Muscle of arm (tissue), 14 donors: ENCODE measurements at places on chromosomes 1 and 21. TPM values are rescaled to one million over a fixed set of nuclear protein-coding genes. Genes with fewer than 3 reads are reported as not detected.
A peak's percentile ranks its signal among the peaks of the same experiment; 100 is the strongest.

The FAM167B gene
- polyA plus RNA-seq = 3.3 TPM

- no peak for DNase-seq
Measured at GRCh38 chr1:196180847-196181593, 427.2 kb downstream of the KCNT2 start.

The CHD5 gene
- 0.20 TPM for polyA plus RNA-seq

- no peak for DNase-seq
Measured at GRCh38 chr1:67761730-67762129, 71.5 kb downstream of the GNG12 start.

The OR6K3 gene
- not detected for polyA plus RNA-seq

The CHI3L2 gene
- not detected for polyA plus RNA-seq

DNA sequence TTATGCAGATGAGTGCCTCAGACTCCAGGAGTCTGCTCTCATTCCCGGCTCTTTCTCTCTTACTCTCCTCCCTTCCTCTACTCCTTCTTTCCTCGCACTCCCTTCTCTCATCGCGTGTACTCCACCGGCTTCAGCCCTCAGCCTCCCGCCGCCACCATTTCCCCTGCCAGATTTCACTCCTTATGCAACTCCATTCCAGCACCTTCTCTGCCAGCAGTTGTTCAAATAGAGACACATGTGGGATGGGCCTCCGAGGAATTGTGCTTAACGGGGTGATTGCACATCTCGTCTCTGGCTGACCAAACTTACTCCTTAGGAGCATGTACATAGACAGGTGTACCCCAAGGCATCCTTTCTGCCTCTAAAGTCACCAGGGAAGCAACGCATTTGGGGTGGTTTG is 2.1 kb downstream of the CNTN2 start:
- DNase-seq = no peak

DNA sequence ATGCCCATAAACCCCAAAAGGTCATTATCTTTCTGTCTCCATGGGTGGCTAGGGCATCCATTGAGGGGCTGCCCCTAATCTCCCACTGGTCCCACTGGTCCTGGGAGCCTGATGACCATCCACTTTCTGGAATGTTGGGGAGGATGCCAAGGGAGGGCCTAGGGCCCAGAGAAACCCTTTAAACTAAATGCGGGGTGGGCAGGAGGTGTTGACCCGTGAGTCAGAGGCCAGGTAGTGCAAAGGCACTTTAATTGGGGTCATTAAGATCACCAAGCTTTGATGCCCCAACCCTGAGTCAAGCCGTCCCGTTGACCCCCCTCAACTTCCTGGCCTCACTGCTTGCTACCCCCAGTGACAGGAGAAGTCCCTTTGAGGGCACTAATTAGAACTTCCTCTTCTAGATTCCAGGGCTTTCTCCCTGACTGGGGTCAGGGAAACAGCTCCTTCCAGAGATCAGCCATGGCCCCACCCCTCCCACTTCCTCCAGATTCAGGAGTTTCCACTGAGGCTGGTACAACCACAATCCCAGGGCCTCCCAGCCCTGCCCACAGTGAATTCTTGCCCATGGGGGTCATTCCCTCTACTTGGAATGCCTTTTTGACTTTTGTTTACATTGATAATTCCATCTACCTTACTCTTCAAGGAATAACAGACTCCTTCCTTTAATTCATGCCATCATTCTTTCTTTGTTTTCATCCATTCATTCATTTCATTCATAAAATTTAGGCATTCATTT is 15.5 kb upstream of the SERINC2 start:
- DNase-seq = no peak

DNA sequence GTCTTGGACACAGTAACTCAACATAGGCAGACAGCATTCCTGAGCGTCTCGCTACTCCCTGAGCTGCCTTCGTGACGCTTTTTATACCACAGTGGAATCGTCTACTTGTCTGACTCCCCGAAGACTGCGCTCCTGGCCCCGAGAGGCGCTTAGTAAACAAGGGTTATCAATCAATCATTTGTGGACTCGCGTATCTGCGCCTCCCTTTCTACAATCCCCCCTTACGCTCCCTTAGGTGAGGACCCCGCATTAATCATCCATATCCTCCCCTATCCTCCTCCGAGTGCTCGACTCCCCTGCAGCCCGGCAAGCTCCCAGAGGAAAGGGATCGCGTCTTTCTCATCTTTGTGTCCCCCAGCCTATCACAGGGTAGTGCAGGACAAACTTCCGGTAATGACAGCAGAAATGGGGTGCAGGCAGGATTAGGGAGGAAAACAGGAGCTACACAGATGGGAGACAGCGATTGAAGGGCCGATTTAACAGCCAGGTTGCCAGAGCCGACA is 522 bp downstream of the TMEM59 start:
- peak; percentile 59 for DNase-seq

DNA sequence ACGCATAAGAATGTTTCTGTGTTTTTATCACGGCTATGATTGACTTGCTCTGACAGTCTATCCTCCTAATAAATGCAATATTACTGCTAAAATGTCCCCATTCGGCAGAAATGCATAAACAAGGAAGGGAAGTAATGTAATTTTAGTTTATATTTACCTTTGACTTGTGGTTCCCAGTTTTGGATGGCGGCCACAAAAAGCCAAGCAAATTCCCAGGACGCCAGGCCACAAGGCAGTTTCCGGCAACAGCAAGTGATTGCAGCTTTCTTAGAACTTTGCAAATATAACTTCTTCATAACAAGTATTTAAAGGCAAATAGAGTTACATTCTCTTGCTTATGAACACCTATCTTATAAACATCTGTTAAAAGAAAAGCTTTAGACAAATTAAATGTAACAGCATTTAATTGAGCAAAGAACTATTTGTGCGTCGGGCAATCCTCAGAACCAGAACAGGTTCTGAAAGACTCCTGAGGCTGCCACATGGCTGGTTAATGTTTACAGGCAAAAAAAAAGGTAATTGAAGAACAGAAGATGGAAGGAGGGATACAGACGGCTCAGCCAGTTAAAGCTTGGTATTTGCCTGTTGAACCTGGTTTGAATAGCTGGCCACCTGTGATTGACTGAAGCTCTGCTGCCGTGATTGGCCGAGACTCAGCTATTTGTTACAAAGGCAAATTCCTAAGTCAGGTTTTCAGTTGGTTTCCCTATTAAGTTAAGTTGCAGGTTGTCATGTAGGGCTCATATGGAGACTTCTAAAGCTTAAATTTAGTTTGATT is 80.8 kb downstream of the C21orf91 start:
- DNase-seq = no peak

The WDR64 gene
- polyA plus RNA-seq = 0.26 TPM

GRCh38 chr1:218480137-218480536 is 135.0 kb downstream of the TGFB2 start:
- DNase-seq = no peak

DNA sequence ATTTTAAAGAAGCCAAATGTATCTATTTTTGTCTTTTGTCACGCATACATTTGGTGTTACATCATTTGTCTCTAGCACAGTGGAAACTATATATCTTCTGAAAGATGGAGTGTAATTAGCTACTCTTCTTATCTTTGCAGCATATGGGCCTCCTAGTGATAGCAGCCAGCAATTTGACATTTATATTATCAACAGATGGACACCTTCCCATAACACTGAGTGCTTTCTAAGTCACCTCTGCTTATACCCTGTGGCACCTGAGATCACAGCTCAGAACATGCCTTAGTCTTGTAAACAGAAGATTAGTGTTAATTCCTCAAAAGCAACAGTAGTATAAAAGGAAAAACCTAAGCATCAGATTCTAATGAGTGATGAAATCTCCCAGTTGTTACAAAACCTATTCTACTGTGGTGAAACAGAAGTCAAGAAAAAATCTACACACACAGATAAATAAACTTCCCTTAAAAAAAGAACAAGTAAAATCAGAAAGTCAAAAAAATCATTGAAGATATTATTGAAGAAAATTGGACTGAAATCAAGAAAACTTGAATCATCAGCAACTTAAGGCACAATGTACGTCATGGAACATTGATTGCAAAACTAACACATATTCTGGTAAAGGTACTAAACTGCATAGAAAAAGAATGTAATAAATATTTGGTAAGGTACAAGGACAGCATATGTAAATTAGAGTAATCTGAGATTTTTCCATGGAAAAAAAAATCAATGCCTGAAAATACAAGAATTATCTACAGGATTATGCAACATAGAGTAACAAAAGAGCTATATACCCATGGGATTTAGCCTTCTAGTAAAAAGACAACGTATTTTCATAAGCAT is 61.7 kb downstream of the KCNT2 start:
- DNase-seq = no peak

GRCh38 chr1:214444182-214444939 is 107.0 kb downstream of the PTPN14 start:
- no peak for DNase-seq

DNA sequence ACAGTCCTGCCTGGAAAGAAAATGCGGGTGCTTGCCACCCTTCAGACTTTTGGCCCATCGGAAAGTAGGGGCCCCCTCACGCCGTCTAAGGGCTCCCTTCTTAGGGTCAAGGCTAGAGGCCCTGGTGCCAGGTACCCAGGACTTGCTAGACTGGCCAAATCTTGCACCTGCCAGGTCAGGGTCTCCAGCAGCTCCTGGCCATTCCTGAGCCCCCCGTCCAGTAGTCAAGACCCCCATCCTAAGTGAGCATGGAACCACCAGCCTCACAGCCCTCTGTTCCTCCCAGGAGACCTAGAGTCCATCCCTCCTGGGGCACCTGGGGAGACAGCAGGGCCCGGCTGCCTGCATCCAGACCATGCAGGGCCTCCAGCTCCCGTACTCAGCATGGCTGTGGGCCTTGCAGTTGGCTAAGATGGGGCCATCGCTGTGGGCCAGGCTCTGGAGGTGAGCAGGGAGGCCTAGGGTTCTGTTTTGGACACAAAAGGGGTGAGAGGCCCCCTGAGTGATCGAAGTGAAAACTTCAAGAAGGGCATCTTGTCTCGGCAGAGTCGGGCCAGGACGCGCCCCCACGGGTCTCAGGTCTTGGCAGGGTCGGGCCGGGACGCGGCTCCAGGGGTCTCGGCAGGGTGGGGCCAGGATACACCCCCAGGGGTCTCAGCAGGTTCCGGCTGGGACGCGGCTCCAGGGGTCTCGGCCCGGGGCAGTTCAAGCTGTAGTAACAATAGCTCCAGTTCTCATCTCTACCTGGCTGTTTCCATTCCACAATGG is 5.9 kb downstream of the FNDC10 start:
- DNase-seq = no peak

The PODN gene
- 9.1 TPM for polyA plus RNA-seq

GRCh38 chr21:41712730-41713129 is 54.1 kb downstream of the RIPK4 start:
- DNase-seq = no peak

DNA sequence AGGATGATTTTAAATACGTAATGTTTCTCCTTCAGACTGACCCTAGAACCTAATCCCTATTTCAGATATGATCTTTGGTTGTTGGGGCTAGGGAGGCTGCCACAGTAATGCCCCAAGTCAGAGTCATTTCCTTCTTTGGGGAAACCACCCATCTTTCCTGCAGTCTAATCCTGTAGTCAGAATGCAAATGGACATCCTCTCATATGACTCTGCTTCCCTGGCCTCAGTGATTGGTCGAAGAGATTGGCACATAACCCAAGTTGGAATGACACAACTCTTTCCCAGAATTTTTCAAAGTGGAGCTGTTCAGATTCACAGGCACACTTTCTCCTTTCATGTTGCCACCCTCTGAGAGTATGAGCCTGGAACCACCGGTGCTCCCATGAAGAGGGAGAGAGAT is 58.8 kb upstream of the ZNF644 start:
- no peak for DNase-seq

DNA sequence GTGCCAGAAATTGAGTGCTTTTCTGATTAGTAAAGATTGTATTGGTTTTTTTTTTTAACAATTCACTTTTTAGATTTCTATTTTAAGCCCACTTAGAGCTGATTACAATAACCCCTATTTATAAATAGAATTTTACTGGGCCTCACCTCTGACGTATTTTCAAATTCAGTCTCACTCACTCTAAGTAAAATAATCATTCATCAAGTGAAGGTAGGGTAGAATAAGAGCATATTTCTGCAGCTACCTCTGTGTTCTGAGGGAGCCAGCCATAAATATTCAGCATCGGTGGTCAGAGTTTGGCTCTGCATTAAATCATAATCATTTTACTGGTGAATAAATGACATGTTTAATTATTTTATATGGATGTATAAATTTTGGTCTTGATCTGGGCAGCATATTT is 95.8 kb upstream of the UBE2U start:
- no peak for DNase-seq

DNA sequence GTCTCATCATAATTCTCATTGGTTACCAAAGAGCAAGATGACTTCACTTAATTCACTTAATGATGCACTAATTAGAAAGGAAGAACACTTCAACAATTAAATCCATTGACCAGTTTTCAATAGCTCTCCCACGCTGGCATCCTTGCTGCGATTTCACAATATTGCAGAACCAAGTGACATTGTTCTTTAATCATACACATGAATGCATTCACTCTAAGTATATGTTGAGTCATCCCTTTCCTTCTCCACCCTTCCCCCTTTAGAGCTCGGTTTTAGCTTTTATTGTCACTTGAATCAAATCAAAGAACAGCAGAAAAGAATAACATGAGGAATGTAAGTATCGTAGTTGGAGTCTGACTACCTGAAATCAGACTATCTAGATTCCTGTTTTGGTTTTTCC is 233.6 kb upstream of the FMN2 start:
- DNase-seq = no peak

The CELA2A gene
- not detected for polyA plus RNA-seq

- DNase-seq = no peak
Measured at GRCh38 chr1:46181343-46182260, 5.3 kb upstream of the P3R3URF start.

The SDF4 gene
- polyA plus RNA-seq = 91.5 TPM

GRCh38 chr1:67803380-67804279 is 29.6 kb downstream of the GNG12 start:
- no peak for DNase-seq

DNA sequence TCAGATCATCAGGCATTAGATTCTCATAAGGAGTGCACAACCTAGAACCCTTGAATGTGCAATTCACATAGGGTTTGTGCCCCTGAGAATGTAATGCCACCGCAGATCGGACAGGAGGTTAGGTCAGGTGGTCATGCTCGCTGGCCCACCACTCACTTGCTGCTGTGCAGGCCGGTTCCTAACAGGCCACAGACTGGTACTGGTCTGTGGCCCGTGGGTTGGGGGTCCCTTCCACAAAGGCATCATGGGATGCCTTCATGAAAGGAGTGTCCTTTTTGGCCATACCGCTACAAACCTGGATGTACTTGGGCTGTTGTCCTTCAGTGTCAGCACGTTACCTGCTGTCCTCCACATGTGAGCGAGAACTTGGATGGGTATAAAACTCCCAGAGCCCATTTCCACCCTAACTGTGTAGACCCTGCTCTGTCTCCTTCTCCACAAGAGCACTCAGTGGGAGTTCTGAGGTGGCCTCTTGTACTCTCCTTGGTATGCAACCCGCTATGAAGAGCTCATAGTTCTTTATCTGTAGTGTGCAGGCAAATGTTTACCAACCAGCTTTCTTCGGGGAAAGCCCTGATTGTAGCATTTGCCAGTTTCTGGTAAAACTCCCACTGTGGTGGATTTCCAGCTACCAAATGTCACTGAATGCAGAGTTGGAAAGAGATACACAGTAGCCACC is 41.7 kb upstream of the SLC19A1 start:
- DNase-seq = no peak

GRCh38 chr1:96979304-96980268 is 258.0 kb downstream of the PTBP2 start:
- peak; percentile 31 for DNase-seq
